ENCODE measurements at places on chromosomes 16 and 17.

GRCh38 chr17:83106056-83106588 lies 26.7 kb downstream of the METRNL start:
- no peak for DNase-seq

DNA sequence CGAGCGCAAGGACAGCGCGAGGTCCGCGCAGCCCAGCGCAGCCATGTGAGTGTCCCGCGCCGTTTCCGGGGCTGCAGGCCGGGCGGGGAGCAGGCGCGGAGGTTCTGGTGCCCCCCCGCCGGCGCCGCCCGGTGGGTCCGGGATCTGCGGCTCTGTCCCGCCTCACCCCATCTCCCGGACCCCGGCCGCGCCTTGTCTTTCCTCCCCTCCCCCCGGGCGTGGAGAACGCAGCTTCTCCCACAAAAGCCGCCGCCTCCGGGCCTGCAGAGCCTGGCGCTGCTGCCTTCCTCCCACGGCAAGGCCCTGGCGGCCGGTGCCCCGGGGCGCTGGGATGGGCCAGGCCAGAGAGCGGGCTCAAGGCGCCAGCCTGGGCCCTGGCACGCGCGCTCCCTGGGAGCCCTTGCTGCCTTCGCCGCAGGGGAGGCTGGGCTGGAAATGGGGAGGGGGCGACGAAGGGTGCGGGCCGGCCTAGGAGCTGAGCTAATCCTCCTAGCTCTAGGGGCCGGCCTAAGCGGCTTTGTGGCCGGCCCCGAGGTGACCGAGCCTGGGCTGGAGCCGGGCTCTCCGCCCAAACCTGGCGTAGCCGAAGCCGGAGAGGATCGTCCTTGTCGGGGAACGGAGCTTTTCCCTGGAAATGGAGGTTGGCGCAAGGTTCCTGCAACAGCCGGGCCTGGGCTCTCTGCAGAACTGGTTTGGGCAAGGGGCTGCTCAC lies 397 bp downstream of the RIPOR1 start:
- no peak for DNase-seq

DNA sequence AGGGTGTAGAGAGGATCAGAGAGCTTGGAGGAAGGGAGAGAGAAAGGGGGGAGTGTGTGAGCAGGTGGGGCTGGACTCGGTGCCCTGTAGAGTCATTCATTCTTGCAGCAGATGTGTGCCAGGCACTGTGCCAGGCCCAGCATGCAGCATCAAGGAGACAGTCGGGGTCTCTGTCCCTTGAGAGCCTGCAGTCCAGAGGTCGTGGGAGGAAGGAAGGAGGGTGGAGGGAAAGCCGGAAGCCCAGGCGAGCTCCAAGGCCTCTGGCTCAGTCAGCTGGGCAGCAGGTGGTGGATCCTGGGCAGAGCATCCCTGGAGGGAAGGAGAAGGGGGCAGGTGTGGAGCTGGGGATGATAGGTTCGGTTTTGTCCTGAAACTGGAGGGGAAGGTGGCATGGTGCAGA lies 27.5 kb downstream of the EPN2 start:
- DNase-seq = no peak

GRCh38 chr17:45221081-45222013 lies at the start of gene FMNL1:
Gene FMNL1, plus strand, starts transcription at chr17:45221885. Its CDS starts 240 bp downstream, at chr17:45222125.
- DNase-seq = peak; percentile 54

DNA sequence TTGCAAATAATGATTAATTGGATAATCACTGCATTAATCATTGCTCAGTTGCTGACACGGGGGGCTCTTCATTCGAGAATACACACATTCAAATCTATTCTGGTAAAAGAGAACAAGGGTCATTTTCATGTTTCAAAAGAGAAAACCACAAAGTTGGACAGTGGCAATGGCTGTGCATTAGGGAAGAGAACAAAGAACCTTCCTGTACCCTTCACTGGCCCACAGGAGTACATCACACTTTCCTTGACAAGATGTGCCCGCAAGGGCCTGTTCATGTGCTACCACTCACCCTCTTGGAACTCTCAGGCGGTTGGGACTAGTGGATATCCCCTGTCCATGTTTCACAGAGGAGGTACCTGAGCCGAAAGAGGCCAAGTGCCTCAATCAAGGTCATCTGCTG lies 223.2 kb downstream of the ZFHX3 start:
- no peak for DNase-seq

- no peak for DNase-seq
Observed at GRCh38 chr17:43679911-43680310, 18.2 kb upstream of the MEOX1 start.

GRCh38 chr17:9115214-9116191 lies 94.2 kb downstream of the NTN1 start:
- no peak for DNase-seq

DNA sequence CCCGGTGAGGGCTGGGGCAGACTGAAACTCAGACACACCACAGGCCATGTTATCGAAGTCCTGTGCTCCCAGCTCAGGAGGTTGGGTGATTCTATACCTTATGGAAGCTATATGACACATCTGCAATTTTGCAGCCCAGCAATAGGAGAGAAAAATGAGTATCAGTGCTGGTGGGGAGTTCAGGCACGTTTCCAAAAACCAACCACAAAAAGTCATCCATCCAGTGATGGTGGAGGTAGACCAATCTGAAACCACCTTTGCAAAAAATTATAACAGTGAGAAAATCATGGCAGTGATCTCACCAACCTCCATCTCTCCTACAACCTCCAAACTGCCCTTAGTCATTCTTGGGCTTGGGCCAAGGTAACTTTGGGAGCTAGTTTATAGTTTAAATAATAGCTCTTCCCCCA lies 327.9 kb downstream of the SLC39A11 start:
- DNase-seq = no peak

- no peak for DNase-seq
Observed at GRCh38 chr17:28136923-28137322, 94.4 kb downstream of the NLK start.

- DNase-seq = no peak
Observed at GRCh38 chr17:64097196-64097936, 32.6 kb downstream of the ERN1 start.

- DNase-seq = no peak
Observed at GRCh38 chr16:66364117-66364958, 2.2 kb upstream of the CDH5 start.

DNA sequence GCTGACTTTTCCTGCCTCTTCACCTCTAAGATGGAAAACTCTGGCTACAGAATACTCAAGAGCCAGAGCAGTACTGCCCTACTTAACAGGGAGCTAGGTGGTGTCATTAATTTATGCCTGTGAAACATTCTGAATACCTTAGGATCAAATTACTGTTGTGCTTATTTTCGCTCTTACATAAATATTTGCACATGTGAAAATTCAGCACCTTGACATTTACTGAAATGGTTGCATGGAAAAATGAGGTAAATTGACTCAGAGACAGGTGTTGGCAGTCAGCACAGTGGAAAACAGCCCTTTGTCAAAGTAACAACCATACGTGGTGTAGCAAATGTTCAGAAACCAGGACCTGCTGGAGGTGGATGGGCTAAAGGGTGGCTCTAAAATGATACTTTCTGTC lies 193.6 kb downstream of the CDH8 start:
- no peak for DNase-seq

- DNase-seq = no peak
Observed at GRCh38 chr16:85250147-85250463, 137.8 kb upstream of the CIBAR2 start.

GRCh38 chr16:15644267-15644961 lies 1.5 kb upstream of the MARF1 start:
- no peak for DNase-seq

DNA sequence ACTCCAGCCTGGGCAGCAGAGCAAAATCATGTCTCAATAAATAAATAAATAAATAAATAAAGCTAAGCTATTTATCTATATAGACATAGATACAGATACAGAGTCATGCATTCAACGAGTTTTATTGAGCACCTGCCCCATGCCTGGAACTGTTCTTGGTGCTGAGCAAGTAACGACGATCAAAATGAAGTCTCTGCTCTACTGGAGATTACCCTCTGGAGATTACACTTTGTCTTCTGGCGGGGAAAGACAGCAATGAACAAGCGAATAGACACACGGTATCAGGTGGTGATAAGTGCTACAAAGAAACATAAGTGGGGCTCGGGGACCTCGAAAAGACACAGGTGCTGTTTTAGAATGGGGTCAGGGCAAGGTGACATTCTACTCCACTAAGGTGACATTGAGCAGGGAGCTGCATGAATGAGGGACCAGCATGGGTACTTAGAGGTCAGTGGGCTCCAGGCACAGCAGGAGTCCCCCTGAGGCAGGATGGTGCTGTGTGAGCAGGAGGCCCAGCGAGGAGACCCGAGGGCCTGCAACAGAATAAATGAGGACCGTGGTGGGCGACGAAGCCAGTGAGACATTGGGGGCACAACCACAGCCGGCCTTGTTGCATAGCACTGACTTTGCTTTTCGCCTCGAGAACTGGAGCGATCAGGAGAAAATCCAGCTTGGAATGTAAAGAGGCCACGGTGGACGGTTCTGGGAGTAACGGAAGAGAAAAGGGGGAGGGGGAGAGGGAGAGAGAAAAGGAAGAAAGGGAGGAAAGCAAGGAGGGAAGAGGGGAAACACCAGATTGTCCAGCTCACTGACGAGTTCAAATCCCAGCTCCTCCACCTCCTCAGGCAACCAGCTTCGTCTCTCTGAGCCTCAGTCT lies 42.4 kb upstream of the MEAK7 start:
- DNase-seq = no peak

DNA sequence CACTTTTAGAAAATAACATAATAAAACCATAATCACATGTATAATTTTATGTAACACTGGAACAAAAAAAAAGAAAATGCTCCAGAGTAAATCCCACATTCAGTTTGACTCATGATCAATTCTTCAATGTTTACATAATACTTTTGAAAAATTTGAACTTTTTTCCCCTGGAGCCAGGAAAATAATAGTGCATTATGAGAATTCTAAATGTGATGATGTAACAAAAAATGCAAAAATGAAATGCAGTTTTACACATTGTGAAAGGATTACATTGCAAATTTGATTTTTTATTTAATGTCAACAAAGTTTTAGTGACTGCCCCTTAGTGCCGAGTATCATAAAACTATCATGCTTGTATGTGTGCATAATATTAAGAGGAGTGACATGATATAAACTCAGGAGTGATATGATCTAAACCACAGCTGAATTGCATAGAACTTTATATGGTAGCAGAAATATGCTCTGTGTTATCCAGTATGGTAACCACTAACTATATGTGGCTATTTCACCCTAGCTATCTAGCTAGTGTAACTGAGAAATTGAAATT lies 238.2 kb downstream of the CDH8 start:
- no peak for DNase-seq

- DNase-seq = no peak
Observed at GRCh38 chr16:86573646-86574508, 4.5 kb upstream of the FOXL1 start.

DNA sequence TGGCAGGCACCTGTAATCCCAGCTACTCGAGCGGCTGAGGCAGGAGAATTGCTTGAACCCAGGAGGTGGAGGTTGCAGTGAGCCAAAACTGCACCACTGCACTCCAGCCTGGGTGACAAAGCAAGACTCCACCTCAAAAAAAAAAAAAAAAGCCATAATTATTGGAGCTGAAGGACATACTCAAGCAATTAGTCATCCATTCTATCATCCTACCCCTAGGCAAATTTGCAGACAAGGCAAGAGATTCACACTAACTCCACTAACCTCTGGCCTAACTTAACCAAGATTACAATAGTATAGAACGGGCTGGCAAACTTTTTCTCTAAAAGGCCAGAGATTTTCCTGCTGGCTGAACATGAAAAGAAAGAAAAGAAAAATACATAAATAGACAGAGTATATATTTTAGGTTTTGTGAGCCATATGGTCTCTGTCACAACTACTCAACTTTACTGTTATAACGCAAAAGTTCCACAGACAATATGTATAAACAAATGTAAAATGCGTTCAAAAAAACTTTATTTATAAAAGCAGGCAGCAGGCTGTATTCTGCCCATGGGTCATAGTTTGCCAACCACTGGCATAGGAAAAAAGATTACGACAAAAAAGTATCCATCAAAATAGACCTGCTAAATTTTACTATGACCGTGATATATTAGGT lies 29.7 kb downstream of the BRIP1 start:
- no peak for DNase-seq

DNA sequence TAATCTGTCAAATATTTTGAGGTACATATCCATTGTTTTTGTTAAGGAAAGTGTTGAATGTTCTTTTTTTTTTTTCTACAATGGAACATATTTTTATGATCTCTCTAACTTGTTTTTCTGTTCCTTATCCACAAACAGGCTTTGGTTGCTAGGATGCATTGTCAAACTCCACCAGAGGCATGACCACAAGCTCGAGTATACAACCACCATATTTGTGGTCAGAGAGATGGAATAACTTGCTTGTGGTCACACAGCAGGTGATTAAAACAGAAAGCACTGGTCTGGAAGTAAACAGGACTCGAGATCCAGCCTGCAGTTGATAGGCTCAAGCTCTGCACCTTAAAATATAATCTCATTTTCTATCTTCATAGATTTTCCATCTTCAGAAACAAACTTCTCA lies 105.8 kb upstream of the ADAMTS18 start:
- no peak for DNase-seq

DNA sequence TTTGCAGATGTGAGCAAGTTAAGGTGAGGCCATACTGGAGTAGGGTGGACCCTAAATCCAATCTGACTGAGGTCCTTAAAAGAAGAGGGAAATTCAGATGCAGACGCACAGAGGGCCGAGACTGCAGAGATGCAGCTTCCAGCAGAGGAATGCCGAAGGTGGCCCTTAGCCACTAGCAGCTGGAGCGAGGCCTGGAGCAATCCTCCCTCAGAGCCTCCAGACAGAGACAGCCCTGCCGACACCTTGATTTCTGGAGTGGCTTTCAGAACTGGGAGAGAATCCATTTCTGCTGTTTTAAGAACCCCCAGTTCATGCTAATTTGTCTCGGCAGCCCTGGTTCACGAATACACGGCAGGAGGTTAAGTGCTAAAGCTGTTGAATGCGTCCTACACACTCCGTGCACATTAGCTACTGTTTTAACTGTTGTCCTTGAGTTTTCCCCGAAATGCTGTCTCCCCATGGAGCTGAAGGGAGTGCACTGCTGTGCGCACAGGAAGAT lies 135.5 kb downstream of the IRF8 start:
- no peak for DNase-seq

- DNase-seq = no peak
Observed at GRCh38 chr16:23048164-23048563, 101.1 kb downstream of the USP31 start.

GRCh38 chr16:4649744-4650442 lies 25.3 kb downstream of the MGRN1 start:
- DNase-seq = no peak
